ENCODE measurements at places on chromosomes 3 and 15.

DNA sequence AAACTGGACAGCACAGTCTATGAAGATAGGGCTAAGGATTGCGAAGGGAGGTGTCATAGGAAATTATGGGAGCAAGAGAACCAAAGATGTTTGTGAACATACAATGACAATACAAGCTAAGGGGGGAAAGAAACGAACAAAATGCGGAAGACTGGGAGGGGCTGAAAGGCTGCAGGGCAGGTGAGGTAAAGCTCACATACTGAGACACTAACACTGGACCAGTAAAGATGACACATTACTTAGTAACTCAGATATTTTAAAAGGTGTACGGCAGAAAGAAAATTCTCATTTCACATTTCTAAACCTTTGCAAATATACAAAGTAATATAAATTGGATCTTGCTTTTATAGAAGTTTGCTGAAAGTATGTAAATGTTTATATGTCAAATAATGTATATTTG, 10.1 kb downstream of the CLDND1 start:
- DNase-seq: no peak

DNA sequence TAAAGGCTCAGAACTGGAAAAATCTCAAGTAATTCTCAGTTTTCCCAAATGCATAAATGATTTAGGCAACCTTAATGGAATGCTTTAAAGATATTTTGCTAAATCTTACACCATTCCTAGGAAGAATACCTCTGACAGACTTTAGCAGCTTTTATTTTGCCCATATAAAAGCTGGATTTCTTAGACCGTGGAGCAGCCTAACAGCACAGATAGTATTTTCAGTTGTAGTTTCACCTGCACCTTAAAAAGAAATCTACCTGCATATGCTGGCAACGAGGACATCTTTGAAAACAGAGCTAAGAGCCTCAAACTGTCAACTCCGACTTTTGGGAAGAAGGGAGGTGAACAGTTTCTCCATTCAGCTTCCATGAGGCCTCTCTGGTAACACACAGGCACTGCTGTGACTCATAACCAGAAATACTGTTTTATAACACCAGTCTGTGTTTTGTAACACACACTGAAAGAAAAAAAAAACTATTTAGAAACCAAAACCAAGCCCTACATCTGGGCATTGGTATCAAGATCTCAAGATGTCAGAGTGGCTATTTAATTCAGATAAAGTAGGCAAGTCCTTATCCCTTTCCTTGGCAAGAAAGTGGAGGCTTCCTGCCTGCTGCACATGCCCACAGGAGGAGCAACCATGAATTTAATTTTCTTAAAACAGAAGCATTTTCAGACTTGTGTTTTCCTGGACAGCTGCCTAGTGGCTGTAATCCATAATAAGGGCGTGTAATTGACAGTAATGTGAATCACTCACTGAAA, 181.5 kb upstream of the ICE2 start:
- no peak for DNase-seq

- DNase-seq: no peak
Measured at GRCh38 chr3:101212730-101213129, 107.6 kb downstream of the IMPG2 start.

DNA sequence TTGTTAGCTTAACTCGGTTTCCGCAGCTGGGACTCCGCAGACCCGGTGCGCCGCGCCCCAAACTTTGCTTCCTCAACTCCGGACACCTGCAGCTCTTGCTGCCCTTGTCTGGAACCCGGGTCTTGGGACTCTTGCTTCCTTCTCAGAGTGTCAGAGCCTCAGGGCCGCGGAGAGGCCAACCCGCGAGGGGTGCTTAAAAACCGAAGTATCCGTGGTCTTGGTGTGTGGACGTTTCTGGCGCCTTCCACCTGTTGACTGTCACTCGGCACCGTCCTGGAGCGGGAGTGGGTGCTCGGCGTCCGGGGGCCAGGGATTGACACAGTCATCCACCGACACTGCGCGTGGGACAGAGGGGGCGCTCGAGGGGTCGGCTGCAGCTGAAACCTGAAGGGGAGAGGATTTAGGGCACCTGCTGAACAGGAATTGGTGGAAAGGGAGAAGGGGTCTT, 386 bp downstream of the SQOR start:
- DNase-seq: peak; percentile 55

- DNase-seq: no peak
Measured at GRCh38 chr15:69082554-69082953, 68.1 kb downstream of the NOX5 start.

GRCh38 chr15:80679804-80680175, 15.3 kb upstream of the ABHD17C start:
- no peak for DNase-seq

- no peak for DNase-seq
Measured at GRCh38 chr3:108461661-108462111, 48.7 kb downstream of the MYH15 start.

GRCh38 chr3:142808103-142808917, 80.6 kb downstream of the PCOLCE2 start:
- DNase-seq: no peak

- no peak for DNase-seq
Measured at GRCh38 chr3:42216931-42217333, 49.1 kb downstream of the CCK start.

- DNase-seq: no peak
Measured at GRCh38 chr15:33946152-33946551, 22.1 kb upstream of the CHRM5 start.

DNA sequence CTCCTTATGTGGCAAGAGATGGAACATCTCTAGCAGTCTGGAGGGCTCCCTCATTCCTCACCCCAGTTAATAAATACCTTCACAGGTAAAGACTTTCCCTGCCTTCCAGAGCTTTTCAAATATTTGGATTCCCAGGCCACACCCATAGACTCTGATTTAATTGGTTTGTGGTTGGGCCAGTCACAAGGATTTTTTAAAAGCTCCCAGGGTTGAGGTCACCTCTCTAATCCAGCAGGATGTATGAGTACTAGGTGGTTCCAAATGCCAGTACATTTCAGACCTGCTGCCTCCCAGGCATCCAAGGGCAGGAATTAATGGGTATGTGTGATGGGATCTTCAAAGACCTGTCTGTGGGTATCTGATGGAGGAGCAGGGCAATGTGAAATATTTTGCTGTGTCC, 312.8 kb downstream of the CLSTN2 start:
- no peak for DNase-seq

- no peak for DNase-seq
Measured at GRCh38 chr15:69591905-69592508, 139.4 kb downstream of the RPLP1 start.

DNA sequence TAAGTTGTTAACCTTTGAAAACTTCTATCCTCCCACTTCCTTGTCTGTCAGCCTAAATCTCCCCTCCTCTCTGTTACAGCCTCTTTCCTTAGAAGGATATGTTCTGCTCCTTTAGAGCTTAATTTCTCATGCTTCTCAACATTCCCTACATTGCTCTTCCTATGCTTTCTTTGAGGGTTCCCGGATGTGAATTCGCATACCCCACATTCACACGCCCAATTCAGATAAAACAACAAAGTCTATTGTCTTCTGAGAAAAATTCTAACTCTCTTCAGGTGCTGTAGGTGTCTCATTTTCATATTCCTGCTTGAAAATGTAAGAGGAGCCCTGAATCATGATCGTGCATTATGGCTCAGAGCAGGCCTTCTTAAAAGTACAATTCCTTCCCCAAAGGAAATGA, 171.8 kb upstream of the DPH6 start:
- DNase-seq: no peak

GRCh38 chr15:42858540-42858939, 62.0 kb downstream of the TTBK2 start:
- DNase-seq: no peak

DNA sequence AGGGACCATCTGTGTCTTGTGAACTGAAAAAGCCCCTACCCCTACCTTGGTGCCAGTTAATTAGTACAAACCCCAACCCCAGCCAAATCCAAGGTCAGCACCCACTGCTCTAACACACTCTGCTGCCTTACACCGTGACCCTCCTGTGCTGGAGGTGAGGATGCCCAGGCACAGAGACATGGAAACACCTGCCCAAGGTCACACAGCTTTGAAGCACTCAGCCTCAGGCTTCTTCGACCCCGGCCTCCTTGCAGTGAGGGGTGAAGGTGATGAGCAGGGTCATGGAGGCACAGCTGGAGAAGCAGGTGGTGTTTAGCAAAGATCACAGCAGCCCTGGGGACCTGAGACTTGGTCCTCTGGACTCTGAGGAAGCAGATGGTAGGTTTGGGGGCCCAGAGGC, 39.0 kb upstream of the SLC6A6 start:
- no peak for DNase-seq

GRCh38 chr15:76368122-76368621, 31.6 kb downstream of the ISL2 start:
- DNase-seq: no peak

GRCh38 chr3:99846477-99847160, 29.0 kb downstream of the CMSS1 start:
- no peak for DNase-seq

- DNase-seq: no peak
Measured at GRCh38 chr3:69999140-70000027, at the start of gene SAMMSON. Gene SAMMSON (plus strand): TSS chr3:69999733.
